CD8-positive, alpha-beta memory T cell (primary cell): ENCODE measurements at places on chromosomes 3 and 15. TPM values are rescaled to one million over a fixed set of nuclear protein-coding genes. Genes with fewer than 3 reads are reported as not detected.

GRCh38 chr3:61877359-61878138, 316.2 kb downstream of the PTPRG start:
- no peak overlapping the region for H3K27ac ChIP-seq
- H3K36me3 ChIP-seq, result no peaks in the 10 kb centered on the region
- no peaks in the 10 kb centered on the region for H3K27me3 ChIP-seq
- no peak overlapping the region for H3K4me3 ChIP-seq

DNA sequence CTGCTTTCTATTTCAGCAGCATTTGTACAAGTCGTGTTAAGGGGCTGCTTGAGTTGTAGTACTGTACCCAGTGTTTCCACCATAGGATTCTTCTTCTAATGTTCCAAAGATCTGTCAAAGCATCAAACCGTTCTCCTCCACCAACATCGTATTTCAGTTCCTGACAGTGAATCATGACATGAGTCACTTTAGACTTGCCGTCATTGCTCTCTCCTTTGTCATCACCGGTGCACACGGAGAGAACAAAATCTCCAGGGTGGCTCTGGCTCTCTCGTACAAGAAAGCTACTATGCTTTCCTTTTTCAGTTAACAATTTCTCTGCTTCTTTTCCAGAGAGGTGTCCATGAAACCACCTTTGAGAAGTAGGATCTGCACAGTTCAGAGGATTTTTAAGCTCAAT, 270.9 kb upstream of the CCDC54 start:
- no peaks in the 10 kb centered on the region for H3K27me3 ChIP-seq
- no peak overlapping the region for H3K27ac ChIP-seq
- no peaks in the 10 kb centered on the region for H3K4me1 ChIP-seq
- DNase-seq, result no peak
- no peaks in the 10 kb centered on the region for H3K36me3 ChIP-seq

DNA sequence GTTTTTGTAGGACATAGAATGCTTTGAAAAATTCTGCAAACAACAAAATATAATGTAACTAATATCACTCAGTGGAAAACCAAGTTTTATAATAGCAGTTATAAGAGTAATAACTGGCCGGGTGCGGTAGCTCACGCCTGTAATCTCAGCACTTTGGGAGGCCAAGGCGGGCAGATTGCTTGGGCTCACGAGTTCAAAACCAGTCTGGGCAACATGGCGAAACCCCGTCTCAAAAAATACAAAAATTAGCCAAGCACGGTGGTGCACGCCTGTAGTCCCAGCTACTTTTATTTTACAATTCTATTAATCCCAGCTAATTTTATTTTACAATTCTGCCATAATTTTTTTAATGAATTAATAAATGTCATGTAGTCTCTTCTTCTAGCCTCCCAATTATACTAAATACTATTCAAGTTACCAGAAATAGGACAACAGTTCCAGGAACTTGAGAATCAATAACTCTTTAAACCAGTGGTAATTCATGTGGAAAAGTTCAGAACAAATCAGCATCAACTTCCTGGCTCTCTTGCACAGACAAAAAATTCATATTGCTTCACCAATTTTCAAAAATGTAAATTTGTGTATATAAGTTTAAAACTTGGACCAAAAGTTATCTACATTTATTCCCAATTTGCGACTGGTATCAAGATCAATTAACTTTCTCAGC, 2.2 kb downstream of the DENND4A start:
- H3K36me3 ChIP-seq, result no peaks in the 10 kb centered on the region
- H3K4me3 ChIP-seq, result no peak overlapping the region
- no peak for DNase-seq
- H3K27ac ChIP-seq, result peak overlapping the region; percentile 92

DNA sequence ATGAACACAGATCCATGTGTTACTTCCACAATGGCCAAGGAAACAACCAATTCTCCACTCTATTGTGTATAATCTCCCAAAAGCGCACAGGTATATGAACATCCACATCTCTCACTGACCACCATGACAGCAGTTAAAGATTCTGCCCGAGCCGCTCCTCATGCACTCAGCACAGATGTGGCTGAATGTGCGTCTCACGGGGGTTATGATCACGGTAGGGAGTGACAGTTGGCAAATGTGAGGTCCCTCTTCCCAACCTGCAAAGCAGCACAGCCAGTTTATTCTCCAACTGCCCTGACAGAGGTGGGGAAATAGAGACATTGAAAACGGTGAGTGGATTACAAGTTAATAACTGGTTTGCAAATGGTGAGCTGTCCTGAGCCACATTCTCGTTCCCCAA, 17.6 kb downstream of the FOXP1 start:
- H3K36me3 ChIP-seq, result no peaks in the 10 kb centered on the region
- H3K27ac ChIP-seq, result no peak overlapping the region
- no peak overlapping the region for H3K4me3 ChIP-seq
- no peaks in the 10 kb centered on the region for H3K27me3 ChIP-seq
- DNase-seq, result no peak

TTLL13 gene
- total RNA-seq, result 0.80 TPM

MAP1A gene
- 0.92 TPM for total RNA-seq

DNA sequence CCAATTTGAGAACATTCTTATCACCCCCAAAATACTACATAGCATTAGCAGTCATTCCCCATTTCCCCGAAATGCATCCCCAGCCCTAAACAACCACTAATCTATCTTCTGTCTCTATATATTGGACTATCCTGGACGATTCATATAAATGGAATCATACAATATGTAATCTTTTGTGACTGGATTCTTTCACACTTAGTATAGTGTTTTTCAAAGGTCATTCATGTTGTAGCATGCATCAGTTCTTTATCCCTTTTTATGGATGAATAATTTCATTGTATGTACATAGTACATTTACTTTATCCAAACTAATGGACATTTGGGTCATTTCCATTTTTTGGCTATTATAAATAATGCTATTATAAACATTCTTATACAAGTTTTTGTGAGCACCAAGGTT, 27.5 kb upstream of the EIF1B start:
- DNase-seq, result no peak
- H3K27me3 ChIP-seq, result no peaks in the 10 kb centered on the region
- no peaks in the 10 kb centered on the region for H3K4me1 ChIP-seq
- H3K27ac ChIP-seq, result no peak overlapping the region
- no peaks in the 10 kb centered on the region for H3K36me3 ChIP-seq

- H3K4me1 ChIP-seq, result no peaks in the 10 kb centered on the region
- no peaks in the 10 kb centered on the region for H3K27me3 ChIP-seq
- no peak for DNase-seq
- no peak overlapping the region for H3K27ac ChIP-seq
- H3K4me3 ChIP-seq, result no peak overlapping the region
- no peaks in the 10 kb centered on the region for H3K36me3 ChIP-seq
Measured at GRCh38 chr15:68407141-68407885, 24.6 kb downstream of the ITGA11 start.

AGTR1 gene
- not detected for total RNA-seq

- H3K27me3 ChIP-seq, result no peaks in the 10 kb centered on the region
- no peak overlapping the region for H3K27ac ChIP-seq
- no peaks in the 10 kb centered on the region for H3K4me1 ChIP-seq
- H3K36me3 ChIP-seq, result no peaks in the 10 kb centered on the region
Measured at GRCh38 chr3:150150633-150151032, 179.9 kb upstream of the PFN2 start.
